ENCODE measurements at places on chromosomes 7 and 10. TPM values are rescaled to one million over a fixed set of nuclear protein-coding genes. Genes with fewer than 3 reads are reported as not detected.

Gene CRHR2
- total RNA-seq = 0.38 TPM

Gene WDR86
- 57.0 TPM for total RNA-seq

Gene C10orf62
- total RNA-seq = not detected

Gene SKIDA1
- 5.9 TPM for total RNA-seq

Gene TSPAN12
- 20.3 TPM for total RNA-seq

Gene CDH23
- 0.54 TPM for total RNA-seq

Gene GSAP
- total RNA-seq = 1.9 TPM

Gene HOXA4
- 0.31 TPM for total RNA-seq

Gene PNLIPRP1
- total RNA-seq = not detected

Gene TMEM196
- total RNA-seq = not detected

Gene GDF10
- 0.74 TPM for total RNA-seq

Gene PDE1C
- total RNA-seq = 2.9 TPM

Gene SVIL
- 125 TPM for total RNA-seq

Gene SORCS1
- total RNA-seq = 0.56 TPM

Gene CYP26A1
- total RNA-seq = 0.64 TPM

Gene CLDN3
- 0.36 TPM for total RNA-seq

Gene SLC39A12
- 0.10 TPM for total RNA-seq

Gene SPDYE5
- not detected for total RNA-seq

Gene FEZF1
- 0.28 TPM for total RNA-seq

Gene TNS3
- total RNA-seq = 7.5 TPM

Gene NOBOX
- not detected for total RNA-seq

Gene TPK1
- total RNA-seq = 0.77 TPM

Gene LRRN3
- total RNA-seq = not detected

Gene ADIRF
- total RNA-seq = not detected

Gene TRIM56
- 5.3 TPM for total RNA-seq

Gene LIPJ
- not detected for total RNA-seq

Gene ZNF775
- total RNA-seq = 12.1 TPM

Gene CRTAC1
- 37.3 TPM for total RNA-seq

Gene PTPN20
- total RNA-seq = 0.97 TPM

Gene PAX4
- total RNA-seq = 0.33 TPM

Gene OR2A5
- not detected for total RNA-seq

Measured in endothelial cell (in vitro differentiated cells).